Karpas-422 (cell line): ENCODE measurements at places on chromosomes 7 and 10. TPM values are rescaled to one million over a fixed set of nuclear protein-coding genes. Genes with fewer than 3 reads are reported as not detected.
A peak's percentile ranks its signal among the peaks of the same experiment; 100 is the strongest.

GRCh38 chr10:30488316-30488715 lies 54.3 kb downstream of the MAP3K8 start:
- H3K27ac ChIP-seq, result peak overlapping the region; percentile 93
- H3K4me3 ChIP-seq, result peak overlapping the region; percentile 62
- H3K27me3 ChIP-seq, result no peaks in the 10 kb centered on the region
- H3K36me3 ChIP-seq, result no peaks in the 10 kb centered on the region

- no peak overlapping the region for H3K27ac ChIP-seq
- DNase-seq, result peak; percentile 59
- H3K36me3 ChIP-seq, result no peaks in the 10 kb centered on the region
- no peak overlapping the region for H3K4me3 ChIP-seq
- H3K27me3 ChIP-seq, result no peaks in the 10 kb centered on the region
Observed at GRCh38 chr7:151715666-151716315, 161.1 kb downstream of the PRKAG2 start.

Gene STEAP4
- total RNA-seq, result not detected in 2 replicates

DNA sequence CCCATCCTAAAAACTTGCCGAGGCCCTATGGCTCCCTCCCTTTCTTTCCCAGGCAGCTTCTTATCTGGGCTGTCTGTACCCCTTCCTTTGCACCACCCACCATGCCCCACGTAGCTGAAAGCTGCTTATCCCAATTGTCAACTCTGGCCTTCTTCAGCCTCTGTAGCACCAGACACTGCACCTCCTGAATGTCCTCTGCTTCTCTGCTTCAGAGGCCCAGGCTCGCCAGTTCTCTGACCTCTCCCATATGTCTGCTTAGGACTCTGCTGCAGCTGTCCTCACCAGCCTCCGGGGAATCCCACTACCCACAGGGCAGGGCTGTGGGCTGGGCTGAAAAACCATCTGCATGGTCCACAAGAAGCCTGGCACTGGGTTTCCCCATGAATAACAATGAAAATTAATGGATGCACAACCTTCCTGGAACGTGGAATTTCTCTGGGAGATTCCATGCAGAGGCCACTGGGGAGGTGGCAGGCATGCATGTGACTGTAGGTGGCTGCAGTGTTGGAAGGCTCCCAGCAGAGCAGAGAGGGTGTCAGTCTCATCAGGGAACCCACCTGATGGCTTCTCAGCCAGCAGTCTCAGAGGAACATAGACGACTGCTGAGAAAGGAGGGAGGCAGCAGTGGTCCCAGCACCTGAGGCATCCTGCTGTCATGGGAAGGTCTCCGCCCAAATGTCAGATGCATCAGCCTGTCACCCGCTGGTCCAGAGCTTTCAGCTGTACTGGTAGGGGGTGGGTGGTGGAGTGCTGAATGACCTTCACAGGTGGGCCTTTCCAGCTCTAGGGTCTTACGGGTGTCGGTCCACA lies 16.8 kb upstream of the SH2D4B start:
- no peak for DNase-seq
- H3K36me3 ChIP-seq, result no peaks in the 10 kb centered on the region
- H3K4me3 ChIP-seq, result no peak overlapping the region
- H3K27me3 ChIP-seq, result no peaks in the 10 kb centered on the region
- H3K4me1 ChIP-seq, result no peaks in the 10 kb centered on the region

- H3K27ac ChIP-seq, result no peak overlapping the region
- H3K36me3 ChIP-seq, result peaks cover 20% of the 10 kb centered on the region; the same call in 1 of the 2 replicates
- H3K4me3 ChIP-seq, result no peak overlapping the region
- no peak for DNase-seq
Observed at GRCh38 chr10:5752301-5752871, 60.8 kb downstream of the GDI2 start.

GRCh38 chr7:157495594-157495993 lies 158.8 kb downstream of the DNAJB6 start:
- H3K4me1 ChIP-seq, result peaks cover 4% of the 10 kb centered on the region
- no peak overlapping the region for H3K27ac ChIP-seq
- no peaks in the 10 kb centered on the region for H3K27me3 ChIP-seq
- DNase-seq, result no peak
- no peaks in the 10 kb centered on the region for H3K36me3 ChIP-seq
- no peak overlapping the region for H3K4me3 ChIP-seq

DNA sequence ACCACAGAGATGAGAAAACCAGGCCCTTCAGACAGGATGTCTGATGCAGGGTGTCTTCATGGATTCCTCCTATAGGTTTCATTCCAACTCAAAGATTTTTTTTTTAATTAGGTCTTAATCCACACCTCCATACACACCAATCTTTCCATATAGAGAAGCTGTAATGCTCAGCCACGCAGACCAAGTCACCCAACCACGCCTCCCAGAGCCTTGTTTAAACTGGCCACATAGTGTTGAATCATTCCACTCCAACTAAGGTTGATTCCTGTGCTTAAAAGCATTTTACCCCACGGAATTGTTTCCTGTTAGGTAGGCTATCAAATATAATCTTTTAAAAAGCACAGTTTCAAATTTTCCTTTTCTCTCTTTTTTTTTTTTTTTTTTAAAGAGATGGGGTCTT lies 153.6 kb downstream of the TYW1B start:
- DNase-seq, result no peak
- H3K4me3 ChIP-seq, result no peak overlapping the region
- no peaks in the 10 kb centered on the region for H3K36me3 ChIP-seq
- no peaks in the 10 kb centered on the region for H3K27me3 ChIP-seq
- H3K4me1 ChIP-seq, result no peaks in the 10 kb centered on the region

- no peaks in the 10 kb centered on the region for H3K36me3 ChIP-seq
- H3K4me1 ChIP-seq, result no peaks in the 10 kb centered on the region
- H3K27me3 ChIP-seq, result no peaks in the 10 kb centered on the region
- no peak overlapping the region for H3K4me3 ChIP-seq
- DNase-seq, result no peak
Observed at GRCh38 chr10:29057822-29058331, 231.0 kb upstream of the LYZL1 start.

DNA sequence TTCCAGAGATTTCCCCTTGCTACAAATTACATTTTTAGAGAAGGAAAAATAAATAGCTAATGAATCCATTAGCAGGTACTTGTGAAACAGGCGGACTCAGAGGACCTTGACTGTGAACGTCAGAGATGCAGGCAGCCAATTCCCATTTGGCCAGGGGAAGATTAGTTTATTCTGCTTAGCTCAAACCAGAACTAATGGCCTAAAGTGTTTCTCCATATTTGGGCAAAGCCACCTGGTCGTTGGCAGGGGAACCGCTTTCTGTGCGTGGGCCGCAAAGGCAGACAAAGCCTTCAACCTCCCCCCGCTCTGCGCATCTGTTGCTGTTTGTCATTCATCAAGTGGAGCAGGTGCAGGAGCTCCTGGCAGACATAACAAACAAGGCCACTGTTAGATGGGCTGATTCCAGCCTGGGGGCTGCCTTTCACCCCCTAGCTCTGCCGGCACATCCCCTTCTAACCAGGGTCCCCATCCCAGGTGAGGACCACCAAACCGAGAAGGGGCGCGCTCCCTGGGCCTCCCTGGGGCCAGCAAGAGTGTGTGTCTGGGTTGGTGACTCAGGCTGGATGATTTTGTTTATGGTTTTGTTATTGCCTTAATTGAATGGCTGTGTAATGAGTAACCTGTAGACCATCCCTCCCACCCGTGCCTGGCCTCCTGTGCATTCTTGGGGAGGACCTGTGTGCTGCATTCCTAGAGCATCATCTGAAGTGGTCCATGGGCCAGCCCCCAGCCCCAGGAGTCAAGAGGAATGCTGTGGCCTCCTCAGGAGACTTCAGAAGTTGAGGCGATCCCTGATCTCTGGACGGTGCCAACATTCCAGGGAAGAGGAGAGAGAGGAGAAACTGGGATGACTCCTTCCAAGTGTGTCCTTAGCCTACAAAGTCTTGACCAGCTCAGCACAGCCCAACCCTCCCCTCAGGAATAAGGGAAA lies 14.5 kb upstream of the CPA1 start:
- H3K27ac ChIP-seq, result no peak overlapping the region
- no peaks in the 10 kb centered on the region; the same call in 1 of the 2 replicates for H3K4me1 ChIP-seq
- no peaks in the 10 kb centered on the region for H3K36me3 ChIP-seq
- no peaks in the 10 kb centered on the region for H3K27me3 ChIP-seq
- H3K4me3 ChIP-seq, result no peak overlapping the region
